ENCODE measurements at places on chromosomes 2 and 18.

DNA sequence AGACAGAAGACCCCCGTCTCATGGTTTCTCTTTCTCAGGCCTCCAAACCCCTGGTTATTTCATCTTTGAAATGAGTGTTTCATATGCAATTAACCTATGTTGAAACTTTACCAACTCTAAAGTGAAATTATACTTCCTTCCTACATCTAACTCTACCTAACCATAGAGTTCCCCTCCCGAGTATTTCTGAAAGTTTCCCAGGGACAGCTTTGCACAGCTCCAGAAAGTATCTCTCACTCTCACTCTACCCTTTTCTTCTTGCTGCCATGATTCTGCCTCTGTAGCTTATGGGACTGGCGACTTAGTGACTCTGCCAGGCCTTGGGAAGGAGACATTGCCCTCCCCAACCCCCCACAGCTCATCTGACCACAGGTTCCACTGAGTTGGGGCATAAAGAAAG, 107.9 kb downstream of the B3GNT2 start:
- DNase-seq = no peak

DNA sequence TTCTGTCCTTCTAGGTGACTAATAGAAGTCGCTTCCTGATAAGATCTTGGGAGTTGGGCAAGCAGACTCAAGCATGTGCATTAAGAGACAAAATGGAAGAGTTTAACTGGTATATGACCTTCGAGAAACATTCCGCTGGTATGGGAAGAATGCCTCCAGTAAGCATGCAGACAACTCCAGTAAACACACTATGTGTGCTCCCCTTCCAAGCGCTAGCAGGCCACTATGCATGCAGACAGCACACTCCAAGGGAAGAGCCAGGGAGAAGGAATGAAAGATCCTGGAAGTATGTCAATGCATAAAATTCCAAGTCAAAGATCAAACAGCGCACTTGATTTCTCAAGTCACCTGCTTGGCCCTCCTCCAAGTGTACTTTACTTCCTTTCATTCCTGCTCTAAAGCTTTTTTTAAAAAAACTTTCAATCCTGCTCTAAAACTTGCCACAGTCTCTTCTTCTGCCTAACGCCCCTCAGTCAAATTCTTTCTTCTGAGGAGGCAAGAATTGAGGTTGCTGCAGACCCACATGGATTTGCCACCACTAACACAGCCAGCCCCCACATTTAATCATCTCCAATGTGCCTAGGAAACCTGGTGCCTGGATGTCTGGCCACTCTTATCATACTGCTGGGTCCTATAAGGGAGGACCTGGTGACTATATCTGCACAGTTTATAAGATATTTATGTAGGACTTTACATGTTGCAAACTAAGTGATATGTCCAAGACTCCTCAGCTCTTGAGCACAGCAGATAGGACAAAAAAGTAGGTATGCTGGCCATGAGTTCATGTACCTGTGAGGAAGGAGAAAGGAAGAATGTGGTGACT, 239.8 kb downstream of the PDE11A start:
- no peak for DNase-seq

GRCh38 chr2:24083567-24084385, 858 bp downstream of the TP53I3 start:
- peak; percentile 16 for DNase-seq

GRCh38 chr2:143698352-143698751, 569.1 kb downstream of the ARHGAP15 start:
- DNase-seq = no peak

GRCh38 chr18:62516242-62516641, 6.6 kb upstream of the ZCCHC2 start:
- no peak for DNase-seq

- DNase-seq = peak; percentile 25
Measured at GRCh38 chr2:44360749-44361329, 455 bp downstream of the PREPL start.

DNA sequence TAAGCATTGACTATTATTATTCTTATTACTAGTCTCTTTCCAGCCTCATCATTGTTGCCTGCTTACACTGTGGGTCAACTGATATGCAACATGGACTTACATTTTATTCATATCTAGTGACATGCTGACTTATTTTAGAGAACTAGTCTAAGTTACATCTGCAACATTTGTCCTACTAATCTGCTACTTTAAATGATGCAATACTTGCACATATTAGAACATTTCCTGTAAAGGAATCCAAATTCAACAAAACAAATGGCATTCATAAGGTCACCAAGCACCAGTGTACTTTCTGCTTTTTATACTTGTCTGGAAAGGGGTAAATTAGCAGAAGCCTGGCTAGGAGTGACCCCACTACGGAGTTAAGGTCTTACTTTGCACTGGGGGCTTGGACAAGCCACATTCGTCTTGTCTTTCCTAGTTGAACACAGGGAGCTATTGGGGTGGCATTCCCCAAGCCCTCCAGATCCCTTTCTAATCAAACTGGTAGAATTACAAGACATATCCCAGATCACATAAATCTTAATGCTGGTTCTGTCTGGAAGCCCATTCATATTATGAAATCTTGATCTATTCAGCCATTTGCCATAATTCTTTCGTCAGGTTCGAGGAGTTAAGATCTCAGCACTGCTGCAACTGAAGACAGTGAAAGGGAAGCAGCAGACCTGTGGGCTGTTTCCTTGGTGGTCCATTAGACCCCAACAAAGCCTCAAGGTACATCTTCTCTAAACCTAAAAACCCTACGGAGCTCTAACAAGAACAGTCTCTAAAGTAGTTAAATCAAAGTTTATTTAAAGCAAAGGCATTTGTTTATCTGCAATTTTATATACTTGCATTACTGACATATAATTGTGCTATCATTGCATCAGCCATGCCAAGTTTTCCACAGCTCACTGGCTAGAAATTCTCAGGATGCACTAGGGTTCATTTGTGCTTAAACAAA, 49.9 kb upstream of the RTN4 start:
- no peak for DNase-seq

DNA sequence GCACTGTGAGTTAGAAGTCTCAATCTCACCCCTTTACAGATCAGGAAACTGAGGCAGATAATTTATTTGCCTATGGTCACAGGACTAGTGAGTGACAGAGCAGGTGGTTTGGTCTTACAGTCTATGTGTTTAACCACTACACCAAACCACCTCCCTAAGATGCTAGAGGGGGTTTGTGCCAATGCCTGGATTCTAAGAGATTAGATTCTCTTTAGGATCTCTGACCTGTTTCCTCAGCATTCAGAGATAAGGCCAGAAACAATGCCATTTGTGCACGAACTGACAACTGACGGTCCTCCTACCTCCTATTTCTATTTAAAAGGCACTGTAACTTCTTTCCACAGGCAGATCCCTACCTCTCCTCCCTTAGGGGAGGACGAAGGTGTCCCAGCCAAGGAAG, 2.3 kb upstream of the SLC20A1 start:
- no peak for DNase-seq

GRCh38 chr18:66048406-66048805, 297.6 kb downstream of the CDH7 start:
- DNase-seq = no peak

DNA sequence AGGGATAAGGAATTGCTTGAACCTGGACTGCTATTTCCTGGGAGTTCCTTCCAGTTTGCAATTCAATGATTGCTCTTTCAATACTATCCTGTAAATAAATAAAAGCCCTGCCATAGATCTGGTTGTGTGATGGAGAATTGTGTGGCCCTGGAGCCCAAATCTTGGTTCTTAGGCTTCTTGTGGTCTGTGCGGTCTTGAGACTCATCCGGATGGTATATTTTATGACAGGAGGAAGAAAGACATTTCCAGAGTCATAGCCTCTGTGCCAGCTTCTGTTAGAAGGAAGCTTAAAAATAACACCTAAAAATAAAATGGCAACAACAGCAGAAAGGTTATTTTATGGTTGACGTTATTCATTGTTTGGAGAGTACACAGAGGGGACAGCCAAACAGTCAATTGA, 137.7 kb downstream of the ABCA12 start:
- no peak for DNase-seq

GRCh38 chr2:149365931-149366583, 35.7 kb downstream of the LYPD6 start:
- no peak for DNase-seq
